ENCODE measurements at places on chromosomes 6 and 20.
A peak's percentile ranks its signal among the peaks of the same experiment; 100 is the strongest.

DNA sequence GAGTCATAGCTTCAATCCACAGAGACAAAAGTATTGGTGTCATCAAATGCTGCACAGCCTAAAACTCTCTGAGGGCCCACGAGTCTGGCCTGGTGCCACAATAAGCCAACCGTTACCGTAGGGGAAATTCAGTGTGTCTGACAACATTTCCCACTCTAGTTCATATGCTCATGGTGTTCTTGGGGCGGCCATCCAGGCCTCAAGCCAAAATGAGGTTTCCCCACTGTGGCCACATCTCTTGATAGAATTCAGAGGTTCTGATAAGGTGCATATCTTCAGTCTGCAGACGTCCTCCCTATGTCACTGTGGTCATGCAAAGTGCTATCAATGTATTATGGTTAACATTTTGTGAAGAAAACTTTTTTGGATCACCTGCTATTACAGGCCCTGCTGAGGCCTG is 627.7 kb downstream of the QKI start:
- no peak for DNase-seq

DNA sequence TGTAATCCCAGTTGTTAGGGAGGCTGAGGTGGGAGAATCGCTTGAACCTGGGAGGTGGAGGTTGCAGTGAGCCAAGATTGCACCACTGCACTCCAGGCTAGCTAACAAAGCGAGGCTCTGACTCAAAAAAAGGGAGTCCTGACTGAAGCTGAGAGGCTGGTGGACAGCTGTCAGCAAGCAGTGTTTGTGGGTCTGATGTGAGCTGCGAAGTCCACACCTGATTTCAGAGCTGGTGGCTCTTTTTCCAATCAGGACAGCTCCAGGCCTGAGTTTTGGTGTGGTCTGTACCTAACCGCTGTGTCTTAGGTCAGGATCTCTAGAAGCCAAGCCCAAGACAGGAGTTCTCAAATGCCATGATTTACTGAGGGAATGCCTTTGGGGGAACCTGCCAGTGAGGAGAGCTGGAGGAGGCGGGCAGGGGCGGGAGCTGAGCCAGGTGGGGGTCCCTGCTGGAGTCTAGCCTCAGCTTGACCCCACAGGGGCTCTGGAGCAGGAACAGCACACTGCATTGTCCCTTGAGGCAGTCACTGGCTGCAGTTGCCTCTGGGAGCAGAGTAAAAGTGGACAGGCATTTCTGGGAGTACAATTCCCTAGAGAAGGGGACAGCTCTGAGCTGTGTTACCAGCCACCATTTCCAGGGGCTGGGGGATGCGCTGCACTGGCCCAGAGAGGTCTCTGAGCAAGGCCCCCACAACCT is 5.0 kb downstream of the GFRA4 start:
- no peak for DNase-seq

DNA sequence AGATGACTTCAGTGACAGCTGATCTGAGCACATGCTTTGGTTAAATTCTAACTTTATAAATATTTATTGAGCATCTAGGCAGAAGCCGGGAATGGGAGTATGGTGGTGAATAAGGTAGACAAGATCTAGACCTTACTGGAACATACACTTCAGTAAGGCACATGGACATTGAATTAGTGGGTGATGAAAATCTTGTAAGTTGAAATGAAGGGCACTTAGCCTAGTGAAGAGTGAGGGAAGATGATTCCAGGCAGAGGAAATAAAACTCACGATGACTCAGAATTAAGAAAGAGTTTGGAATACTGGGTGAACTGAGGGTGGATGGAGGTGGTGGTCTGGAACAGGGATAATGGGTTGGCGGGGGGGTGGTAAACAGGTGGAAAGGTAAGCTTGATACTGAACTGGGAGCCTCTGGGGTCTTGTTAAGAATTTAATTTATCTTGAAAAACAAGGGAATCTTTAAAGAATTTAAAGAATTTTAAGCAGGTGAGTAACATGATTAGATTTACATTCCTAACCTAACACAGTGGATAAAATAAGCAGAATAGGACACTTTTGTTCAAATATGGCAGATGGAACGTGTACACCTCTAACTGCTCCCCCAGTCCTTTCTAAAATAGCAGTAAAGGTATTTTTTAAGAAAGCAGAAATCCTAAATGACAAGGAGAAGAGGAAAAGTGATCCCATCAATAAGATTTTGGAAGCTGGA is 75.2 kb upstream of the ARHGAP18 start:
- no peak for DNase-seq

DNA sequence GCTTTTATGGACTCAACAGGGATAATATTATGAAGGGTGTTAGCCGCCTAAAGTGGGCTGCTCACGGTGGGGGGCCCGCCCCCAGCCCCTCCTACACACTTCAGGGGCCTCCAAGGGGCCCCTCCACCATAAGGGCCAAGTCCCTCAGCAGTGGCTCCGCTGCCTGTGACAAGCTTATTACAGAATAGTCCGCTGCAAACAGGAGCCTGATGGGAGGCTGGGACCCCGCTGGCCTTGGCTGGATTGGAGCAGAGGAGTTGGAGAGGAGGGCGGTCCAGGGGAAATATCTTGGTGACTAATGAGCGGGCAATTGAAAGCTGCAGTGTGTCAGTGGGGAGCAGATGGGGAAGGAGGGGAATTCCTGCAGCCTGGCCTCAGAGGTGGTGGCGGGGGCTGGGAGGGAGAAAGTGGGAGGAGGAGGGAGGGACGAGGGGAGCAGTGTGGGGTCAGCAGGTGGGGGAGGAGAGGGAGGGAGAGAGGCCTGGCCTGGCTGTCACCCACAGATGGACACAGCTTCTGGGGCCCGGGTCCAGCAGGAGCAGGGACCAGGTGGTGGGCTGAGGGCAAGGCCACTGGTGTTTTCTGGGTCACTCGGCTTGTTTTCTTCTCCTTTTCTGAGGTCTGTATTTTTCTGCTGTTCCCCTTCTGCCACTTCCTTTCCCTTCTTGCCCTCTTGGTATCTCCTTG is 57.6 kb upstream of the FOXP4 start:
- DNase-seq, result no peak

GRCh38 chr6:100103194-100103593 is 109.2 kb upstream of the MCHR2 start:
- DNase-seq, result no peak

DNA sequence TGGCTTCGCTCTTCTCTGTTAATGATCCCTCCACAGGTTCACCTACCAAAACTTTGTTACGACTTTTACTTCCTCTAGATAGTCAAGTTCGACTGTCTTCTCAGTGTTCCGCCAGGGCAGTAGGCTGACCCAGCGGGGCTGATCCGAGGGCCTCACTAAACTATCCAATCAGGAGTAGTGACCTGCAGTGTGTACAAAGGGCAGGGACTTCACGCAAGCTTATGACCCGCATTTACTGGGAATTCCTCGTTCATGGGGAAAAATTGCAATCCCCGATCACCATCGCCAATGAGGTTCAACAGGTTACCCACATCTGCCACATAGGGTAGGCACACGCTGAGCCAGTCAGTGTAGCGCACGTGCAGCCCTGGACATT is 771.4 kb upstream of the DEFB115 start:
- DNase-seq, result no peak

GRCh38 chr6:100685747-100686146 is 195.4 kb downstream of the ASCC3 start:
- DNase-seq, result no peak

DNA sequence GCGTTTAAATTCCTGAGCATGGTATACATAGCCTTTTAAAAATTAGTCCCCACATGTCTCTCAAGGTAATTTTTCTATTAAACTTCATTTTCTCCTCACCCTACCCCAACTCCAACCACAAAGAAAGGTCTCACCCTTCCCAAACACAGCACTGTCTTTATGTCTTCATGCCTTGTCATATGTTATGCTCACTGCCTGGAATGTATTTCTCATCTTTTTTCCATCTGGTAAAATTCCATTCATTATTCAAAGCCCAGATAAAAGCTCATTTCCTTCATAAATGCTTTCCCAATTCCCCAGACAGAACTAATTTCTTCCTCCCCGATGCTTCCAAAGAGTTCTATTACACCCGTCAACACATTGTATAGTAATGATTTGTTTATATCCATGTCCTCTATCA is 302.0 kb downstream of the ALDH8A1 start:
- no peak for DNase-seq

- no peak for DNase-seq
Measured at GRCh38 chr6:150967910-150968309, 102.4 kb downstream of the MTHFD1L start.

- DNase-seq, result no peak
Measured at GRCh38 chr6:16082361-16082760, 46.5 kb upstream of the MYLIP start.

- no peak for DNase-seq
Measured at GRCh38 chr6:165875946-165876345, 212.9 kb upstream of the PDE10A start.

GRCh38 chr6:166484863-166485262 is 101.6 kb downstream of the RAMACL start:
- no peak for DNase-seq

DNA sequence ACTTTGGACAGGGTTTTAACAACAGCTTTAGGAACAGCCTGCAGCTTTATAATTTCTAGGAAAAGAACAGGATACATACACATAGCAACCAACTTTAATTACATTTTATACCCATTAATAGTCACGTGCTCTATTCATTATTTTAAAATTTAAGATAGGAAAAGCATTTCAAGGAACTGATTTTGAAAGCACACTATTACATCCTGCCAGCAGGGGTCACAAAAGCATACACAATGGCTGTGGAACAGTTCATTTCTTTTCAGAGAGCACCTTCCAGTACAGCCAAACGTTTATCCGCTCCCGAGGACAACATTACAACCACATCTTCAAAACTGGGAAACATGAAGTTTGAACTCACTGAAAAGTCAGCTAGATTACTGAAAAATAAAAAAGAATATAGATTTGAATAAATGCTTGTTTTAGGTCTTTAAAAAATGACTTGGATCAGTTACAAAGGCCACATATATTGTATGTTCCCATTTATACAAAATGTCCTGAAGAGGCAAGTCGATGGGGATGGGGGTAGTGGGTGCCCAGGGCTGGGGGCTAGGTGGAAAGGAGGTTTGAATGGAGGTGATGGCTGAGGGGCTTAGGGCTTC is 104.6 kb upstream of the EXOC2 start:
- DNase-seq, result peak; percentile 59

GRCh38 chr6:159915397-159915796 is 24.6 kb downstream of the MAS1 start:
- DNase-seq, result peak; percentile 36

DNA sequence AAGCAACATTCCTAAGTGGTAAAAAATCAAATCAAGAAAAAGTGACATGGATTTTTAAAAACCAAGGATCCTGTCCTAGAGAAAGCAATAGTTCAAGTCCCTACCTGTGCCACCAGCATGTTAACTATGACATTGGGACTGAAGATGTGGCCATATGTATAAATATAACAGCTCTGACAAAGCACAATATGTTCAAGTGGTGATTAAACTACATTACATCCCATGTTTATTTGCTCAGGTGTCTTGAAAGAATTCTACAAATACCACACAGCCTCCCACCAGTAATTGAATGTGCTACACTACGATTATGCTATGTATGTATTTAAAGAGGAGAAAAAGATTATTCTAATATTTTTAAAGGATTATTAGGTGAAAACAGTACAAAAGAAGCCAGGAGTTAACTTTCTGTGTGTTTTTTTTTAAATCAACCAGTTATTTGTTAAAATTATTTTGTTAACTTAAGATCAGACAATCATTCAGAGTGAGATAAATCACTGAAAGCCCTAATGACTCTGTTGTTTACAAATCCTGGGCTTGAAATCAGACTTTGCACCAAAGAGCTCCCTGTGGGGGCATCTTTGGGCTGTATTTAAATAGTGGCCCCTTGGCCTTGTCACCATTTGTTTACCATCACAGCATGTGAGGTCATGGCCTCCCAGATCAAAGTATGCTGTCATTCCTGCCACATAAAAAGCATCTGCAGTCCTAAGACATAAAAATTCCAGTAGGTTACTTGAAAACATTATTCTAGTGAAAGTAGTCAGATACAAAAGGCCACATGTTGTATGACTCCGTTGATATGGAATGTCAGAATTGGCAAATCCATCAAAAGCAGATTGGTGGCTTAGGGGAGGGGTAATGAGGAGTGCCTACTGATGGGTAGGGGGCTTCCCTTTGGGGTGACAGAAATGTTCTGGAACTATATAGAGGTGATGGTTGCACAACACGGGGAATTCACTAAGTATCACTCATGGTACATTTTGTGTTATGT is 17.1 kb downstream of the TTLL2 start:
- no peak for DNase-seq

GRCh38 chr20:53708129-53708968 is 114.7 kb upstream of the ZNF217 start:
- no peak for DNase-seq

DNA sequence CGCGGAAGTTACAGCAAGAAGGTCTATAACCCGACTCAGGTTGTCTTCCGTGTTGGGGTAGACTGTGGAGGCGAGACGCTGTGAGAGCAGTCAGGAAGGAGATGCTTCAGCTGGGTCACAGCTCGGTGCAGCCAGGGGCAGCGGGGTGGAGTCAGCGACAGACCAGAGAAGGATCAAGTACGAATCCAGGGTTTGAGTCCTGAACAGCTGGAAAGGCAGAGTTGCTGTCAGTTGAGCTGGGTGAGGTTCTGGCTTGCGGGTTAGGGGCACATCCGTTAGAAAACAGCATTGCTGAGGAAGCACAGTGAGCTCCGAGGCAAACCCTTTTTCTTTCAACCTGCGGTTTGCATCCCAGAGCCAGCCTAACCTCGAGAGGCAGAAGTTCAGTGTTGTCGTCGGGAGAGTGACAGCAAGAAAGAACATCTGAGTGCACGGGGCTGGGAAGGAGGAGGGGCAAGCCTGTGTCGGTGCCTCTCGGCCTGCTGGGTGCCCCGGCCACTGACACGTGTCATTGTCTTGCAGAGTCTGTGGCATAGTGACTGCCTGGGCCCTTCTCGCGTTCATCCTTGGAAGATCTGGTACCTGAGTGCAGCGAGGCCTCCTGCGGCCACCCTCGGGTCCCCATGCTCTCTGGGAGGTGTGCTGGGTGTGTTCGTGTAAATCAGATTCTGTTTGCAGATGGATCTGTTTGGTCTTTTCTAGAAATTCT is 20.0 kb downstream of the PNLDC1 start:
- DNase-seq, result no peak

DNA sequence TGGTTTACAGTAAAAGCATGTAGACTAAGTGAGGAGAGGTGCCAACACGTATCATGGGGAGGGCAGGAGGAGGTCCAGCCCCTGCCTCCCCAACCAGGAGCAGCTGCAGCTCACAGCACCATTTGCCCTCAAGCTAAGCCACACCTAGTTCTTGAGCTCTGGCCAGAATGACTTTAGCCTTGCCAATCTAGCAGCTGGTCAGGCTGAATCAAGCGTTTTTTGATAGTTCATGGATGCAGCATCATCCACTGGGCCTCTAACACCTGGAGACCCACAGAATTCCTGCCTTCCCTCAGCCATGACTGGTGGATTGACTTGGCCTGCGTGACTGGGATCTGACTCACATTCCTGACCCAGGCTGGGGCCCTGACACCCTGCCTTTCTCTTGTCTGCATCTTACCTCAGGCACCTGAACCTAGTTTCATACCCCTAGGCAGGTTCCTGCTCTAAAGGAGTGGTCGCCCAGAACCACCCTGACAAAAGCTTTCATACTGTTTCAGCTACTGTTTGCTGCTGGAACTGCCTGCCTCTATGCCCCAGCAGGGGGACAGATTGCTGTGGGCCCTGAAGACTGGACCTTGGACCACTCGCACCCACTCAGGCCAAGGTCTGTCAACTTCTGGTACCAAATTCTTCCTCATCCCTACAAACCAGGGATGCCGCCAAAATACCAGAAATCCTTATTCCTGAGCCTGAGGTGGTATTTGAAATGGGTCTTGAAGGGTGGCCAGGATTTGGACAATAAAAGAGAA is 122.3 kb downstream of the QRSL1 start:
- no peak for DNase-seq

Data from prostate gland (tissue), 2 donors.